ENCODE measurements at places on chromosomes 1 and 21.

GRCh38 chr1:168585937-168586336 is 9.5 kb downstream of the XCL1 start:
- no peak for DNase-seq

DNA sequence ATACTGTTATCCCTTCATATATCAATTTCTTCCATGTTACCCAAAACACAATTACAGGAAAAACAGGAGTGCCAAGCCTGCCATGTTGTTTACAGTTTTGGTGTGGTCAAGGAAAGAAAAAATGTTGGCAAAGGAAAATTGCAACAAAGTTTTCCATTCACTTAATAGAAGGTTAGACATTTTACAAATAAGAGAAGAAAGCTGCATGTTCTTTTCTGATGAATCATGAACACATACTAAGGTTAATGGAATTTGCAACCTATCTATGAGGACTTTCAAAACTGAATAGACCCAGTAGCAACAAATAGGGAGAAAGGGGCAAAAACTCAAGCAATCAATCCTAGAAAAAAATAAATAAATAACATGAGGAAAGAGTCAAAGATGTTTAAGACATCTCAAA is 556.7 kb downstream of the DPYD start:
- peak; percentile 24 for DNase-seq

DNA sequence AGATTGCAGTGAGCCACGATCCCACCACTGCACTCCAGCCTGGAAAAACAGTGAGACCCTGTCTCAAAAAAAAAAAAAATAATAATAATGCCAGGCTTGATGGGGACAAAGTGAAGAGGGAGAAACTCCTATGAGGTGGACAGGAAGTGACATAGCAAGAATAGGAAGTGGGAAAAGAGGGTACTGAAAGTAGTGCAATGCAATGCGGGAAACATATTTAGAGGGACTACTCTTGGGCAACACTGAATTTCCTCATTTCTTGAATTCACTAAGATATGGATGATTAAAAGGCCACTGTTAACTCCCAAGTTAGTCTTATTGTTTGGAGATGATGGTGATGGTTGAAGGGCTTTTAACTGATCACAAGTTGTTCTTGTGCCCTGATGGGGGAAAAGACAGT is 21.6 kb upstream of the KCNA2 start:
- DNase-seq: no peak

GRCh38 chr1:168918860-168919741 is 187.4 kb upstream of the ATP1B1 start:
- no peak for DNase-seq

- no peak for DNase-seq
Observed at GRCh38 chr1:40049725-40050124, 9.2 kb downstream of the CAP1 start.

DNA sequence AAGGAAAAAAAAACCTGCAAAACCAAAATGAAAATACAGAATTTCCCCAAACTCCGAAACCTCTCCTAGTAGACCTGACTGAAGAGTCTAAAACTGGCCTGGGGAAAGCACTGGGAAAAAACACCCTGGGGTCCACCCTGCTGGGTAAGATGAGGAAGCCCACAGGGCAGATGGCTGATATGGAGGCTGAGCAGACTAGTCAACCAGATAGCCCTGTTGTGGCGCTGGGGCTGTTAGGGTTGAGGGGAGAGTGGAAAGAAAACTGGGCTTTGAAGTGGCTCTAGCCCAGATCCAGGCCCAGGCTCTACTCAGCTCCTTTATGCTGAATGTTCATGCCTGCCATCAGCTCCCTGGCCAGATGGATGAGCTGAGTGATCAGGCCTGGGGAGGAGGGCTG is 6.8 kb upstream of the SLAMF1 start:
- no peak for DNase-seq

DNA sequence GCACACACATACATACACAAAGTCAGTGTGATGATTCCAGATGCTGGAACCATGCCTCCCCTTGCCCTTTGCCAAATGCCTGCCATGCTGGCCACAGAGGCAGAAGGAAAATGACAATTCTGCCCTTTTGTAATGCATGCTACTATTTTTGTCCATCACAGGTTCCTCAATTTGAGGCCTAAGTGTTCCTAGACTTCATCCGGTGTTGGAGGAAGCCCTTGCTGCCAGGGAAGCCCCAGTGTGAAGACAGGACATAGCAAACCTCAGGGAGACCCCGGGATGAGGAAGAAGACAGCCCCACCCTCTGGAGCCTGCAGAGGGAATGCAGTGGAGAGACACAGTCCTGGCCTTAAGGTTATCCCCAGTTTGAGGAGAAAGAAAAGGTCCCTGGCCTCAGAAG is 14.4 kb downstream of the PRR9 start:
- DNase-seq: no peak

DNA sequence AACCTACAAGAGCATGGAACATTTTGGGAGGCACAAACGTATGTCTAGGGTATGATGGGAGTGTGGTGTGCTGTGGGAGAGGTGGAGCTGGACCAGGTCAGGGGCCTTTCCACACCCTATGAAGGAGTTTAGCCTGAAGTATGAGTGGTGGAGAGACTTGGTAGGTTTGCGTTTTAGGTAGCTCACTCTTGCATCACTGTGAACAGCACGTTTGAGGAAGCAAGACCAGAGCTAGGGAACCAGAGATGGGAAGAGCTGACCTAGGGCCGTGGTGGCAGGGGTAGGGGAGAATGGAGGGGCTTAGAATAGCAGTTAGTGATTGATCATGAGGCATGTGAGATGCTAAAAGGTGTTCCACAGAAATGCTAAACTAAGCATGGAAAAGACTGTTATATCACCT is 25.1 kb upstream of the ZFP69B start:
- DNase-seq: no peak

DNA sequence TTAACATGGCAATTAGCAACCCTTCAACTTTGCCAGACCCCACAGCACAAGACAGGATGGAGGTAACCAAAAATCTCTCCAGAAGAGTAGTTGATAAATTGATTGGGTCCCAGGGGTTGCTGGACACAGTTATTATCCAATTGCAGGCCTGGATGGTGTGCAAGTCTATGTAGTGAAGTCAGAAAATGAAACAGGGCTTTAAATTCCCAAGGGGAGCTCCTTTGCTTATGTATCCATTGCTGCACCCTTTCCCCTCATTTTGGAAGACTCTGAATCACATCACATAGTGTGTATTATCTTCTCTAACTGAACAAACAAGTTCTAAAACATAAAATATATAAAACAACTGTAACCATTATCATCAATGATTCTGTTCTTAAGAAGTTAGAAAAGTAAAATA is 550.2 kb downstream of the LMO4 start:
- DNase-seq: no peak

DNA sequence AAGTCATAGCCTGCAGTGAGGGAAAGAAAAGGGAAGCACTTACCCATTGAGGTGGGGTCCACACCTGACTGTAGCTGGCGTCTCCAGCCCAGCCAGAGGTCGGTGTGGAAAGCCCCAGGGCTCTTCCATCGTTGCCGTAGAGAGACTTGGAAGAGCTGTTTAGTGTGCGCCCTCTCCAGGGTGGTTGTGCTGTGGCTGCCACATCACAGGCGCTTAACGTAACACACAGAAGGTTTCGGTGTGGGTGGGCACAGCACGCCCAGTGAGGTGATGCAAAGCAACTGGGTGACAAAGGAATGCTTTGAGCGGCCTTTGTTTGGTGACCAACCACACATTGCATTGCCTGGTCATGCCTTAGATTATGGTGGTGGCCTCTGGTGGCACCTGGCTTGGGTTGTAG is 36.8 kb upstream of the KIF1B start:
- no peak for DNase-seq

- no peak for DNase-seq
Observed at GRCh38 chr1:77571642-77572041, 110.8 kb downstream of the ZZZ3 start.

GRCh38 chr1:37954316-37954971 is 7.6 kb upstream of the INPP5B start:
- DNase-seq: no peak

- DNase-seq: no peak
Observed at GRCh38 chr1:48808496-48808895, 31.8 kb upstream of the BEND5 start.

DNA sequence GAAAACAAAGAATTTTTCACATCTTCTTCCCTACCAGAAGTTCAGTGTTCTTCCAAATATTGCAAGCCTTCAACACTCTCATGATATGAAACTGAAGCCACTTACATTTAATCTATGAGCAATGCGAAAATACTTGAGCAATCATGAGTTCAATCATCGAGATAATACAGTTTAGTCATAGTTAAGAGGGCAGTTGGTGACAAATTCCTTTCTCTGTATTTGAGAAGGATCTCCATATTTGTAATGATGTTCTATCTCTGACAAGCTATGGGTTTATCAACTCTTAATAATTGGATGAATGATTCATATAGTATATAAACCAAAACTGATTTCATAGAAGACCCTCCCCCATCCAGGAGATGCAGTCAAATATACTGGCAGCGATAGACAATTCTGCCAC is 29.7 kb upstream of the PYHIN1 start:
- DNase-seq: no peak

- DNase-seq: no peak
Observed at GRCh38 chr1:215890438-215890837, 323.3 kb downstream of the KCTD3 start.
